Stimulated activated CD4-positive, alpha-beta T cell treated with anti-CD3 and anti-CD28 coated beads, Interleukin-2, amount 100 ng/mL, for 48 hours (primary cell): ENCODE measurements at places on chromosomes 5 and 9.

- DNase-seq: no peak
Measured at GRCh38 chr9:7967093-7967827, 167.7 kb upstream of the DMAC1 start.

- no peak for DNase-seq
Measured at GRCh38 chr5:68350176-68350575, 134.6 kb downstream of the PIK3R1 start.

- no peak for DNase-seq
Measured at GRCh38 chr5:168005093-168005492, 286.4 kb upstream of the WWC1 start.

DNA sequence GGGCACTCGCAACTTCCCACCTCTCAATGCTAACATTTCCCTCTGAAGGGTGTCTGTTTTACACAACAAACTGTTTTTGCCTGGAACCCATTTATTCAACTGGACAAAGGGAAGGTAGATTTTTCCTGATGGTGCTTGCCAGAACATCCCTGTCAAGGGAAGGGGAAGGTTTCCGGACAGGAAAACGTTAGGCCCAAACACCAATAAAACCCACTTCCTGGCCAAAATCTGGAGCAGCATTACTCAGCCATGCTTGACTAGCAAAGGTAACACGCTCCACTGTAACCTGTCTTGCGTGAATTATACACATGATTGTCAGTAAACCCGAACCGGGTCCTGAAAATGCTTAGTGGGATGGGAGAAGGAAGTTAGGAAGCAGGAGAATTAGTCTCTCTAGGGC, 90.2 kb downstream of the SAXO1 start:
- DNase-seq: no peak

GRCh38 chr9:136394312-136395019, 5.5 kb downstream of the SNAPC4 start:
- no peak for DNase-seq

GRCh38 chr9:69412741-69413150, 87.7 kb downstream of the ENTREP1 start:
- DNase-seq: no peak

DNA sequence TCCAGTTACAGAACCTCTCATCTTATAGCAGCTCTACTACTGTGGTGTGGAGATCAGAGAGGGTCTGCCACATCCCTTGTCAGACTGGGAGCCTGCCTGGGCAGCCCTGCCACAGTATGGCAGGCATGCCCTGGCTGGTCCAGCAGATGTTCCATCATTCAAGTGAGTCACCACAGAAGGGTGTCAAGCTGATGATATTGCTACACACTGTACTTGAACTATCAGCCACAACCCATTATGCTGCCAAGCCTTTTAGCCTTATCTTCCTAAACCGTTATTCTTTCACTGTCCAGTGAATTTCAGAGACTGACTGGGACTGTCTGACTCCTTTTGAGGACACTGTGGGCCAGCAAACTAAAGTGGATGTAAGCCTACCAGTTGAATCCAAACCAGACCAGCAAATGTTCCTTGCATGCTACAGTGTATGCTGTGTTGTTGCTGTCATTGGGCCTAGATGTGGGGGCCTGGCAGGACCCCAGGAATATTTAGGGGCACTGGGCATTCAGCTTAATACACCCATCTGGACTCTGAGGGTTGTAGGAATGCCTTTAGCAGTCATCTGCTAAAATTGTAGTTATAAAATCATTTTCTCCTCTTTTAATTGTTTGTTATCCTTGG, 202.6 kb downstream of the NR3C1 start:
- no peak for DNase-seq

GRCh38 chr5:171937351-171937750, 69.1 kb downstream of the FBXW11 start:
- DNase-seq: no peak

GRCh38 chr9:91873637-91874051, 76.4 kb downstream of the ROR2 start:
- no peak for DNase-seq

GRCh38 chr5:21236971-21237427, 1249.0 kb upstream of the CDH18 start:
- DNase-seq: no peak

- DNase-seq: no peak
Measured at GRCh38 chr5:96627792-96628398, 34.3 kb upstream of the CAST start.

GRCh38 chr9:73219985-73220626, 68.4 kb downstream of the ANXA1 start:
- no peak for DNase-seq

DNA sequence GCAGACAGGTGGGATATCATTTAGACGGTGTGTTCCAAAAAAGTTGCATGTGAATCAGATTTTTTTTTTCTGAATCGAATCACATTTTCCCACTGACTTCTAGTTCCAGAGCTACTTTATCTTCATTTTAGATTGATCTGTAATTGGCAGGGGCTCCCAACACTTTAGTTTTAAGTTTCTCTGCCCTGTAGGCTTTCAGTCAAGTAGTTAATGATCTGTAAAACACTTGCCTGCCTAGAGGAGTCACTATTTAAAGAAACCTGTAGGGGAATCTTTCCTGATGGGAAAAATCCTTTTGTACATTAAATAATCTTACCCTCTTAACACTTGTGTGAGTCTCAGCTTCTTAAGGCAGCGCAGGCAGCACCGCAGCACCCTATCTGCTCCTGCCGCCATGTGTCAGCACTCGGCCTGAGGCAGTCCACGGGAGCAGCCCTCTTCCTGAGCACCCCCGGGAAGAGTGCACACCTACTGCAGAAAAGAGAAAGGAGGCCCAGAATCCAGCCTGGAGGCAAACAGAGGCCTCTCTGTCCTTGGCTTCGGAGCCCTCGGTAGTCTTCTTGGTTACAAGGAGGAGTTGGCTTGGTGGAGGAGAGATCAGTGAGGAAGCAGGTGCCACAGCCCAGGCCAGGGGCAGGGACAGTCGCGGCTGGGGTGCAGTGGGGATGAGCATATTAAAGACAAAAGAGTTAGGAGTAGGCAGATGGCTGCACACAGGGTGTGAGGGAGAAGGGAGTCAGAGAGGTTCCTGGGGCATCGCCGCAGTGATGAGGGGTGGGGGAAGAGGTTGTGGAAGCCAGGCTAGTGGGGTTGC, 209.3 kb downstream of the GAPVD1 start:
- no peak for DNase-seq

DNA sequence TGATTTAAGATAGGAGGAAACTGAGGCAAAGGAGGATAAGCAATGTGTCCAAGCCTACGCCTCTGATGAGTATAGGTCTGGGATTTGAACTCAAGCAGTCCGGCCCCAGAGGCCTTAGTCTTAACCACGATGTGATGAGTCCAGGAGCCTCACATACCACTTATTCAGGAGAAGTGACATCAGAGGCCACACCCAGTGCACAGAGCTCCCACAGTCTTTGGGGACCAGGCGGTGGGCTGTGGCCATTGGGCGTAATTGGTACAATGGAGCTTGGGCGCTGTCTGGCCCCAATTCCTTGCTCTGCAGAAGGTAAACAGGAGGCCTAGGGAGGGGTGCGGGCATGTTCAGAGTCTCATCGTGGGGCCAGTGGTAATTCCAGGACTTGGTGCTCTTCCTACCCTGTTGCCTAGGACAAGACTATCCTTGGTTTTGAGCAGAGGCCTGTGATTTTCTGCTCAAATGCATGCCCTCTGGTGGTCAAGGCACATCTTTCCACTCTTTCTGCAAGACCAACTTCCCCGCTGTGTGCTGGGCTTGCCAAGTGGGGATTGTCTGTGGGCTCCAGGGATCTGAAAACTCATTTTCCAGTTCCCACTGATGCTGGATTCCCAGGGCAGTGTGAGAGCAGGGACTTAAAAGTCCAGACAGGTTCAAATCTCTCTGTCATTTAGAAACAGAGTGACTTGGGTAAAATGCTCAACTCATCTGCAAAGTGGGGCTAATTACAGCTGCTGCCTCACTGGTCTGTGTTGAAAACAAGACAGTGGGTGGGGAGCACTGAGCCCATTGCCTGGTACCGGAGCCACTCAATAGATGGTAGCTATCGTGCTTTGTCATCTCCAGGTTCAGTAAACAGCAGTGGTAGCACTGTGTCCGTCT, 15.8 kb downstream of the NDST1 start:
- peak; percentile 6 for DNase-seq

- DNase-seq: no peak
Measured at GRCh38 chr5:140024928-140025327, 18.2 kb downstream of the NRG2 start.

DNA sequence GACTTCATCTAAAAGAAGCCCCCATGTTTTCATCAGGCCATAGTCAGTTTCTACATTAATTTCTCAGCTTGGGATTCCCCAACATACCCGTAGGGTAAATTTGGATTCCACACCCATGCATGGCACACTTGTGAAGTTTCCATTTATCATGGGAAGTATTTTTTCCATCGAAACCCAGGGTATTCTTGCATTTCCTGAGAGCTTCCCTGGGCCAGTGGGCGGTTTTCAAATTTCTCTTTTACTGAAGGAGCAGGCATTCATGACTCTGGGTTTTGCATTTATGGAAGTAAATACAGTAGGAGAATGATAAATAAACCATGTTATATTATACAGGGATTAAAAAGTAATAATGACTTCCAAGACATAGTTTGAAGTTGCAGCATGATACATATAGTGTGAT, 93.0 kb upstream of the MAP3K1 start:
- no peak for DNase-seq

DNA sequence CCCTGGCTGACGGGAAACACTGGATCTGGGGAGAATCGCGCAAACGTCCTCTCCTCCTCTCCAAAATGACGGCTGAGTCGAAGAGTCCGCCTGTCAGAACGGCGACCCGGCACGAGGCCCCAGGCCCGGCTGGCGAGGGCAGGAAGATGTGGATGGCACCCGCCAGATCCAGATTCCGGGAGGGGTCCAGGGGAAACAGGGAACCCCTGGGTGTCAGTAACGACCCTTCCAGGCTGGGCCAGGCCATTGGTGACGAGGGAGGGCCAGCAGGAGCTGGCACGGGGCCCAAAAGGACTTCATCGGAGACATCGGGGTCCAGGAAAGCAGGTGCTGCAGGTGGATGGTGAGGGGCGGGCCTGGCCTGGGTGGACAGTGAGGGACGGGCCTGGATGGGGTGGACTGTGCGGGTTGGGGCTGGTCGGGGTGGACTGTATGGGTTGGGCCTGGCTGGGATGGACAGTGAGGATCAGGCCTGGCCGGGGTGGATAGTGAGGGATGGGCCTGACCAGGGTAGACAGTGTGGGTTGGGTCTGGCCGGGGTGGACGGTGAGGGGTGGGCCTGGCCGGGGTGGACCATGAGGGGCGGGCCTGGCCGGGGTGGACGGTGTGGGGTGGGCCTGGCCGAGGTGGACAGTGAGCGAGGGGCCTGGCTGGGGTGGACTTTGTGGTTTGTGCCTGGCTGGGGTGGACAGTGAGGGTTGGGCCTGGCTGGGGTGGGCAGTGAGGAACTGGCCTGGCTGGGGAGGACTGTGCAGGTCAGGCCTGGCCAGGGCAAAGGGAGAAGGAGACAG, 14.0 kb downstream of the SLC6A3 start:
- no peak for DNase-seq

GRCh38 chr9:24035816-24036215, 209.8 kb upstream of the ELAVL2 start:
- DNase-seq: no peak
